ENCODE measurements at places on chromosomes 4 and X.
A peak's percentile ranks its signal among the peaks of the same experiment; 100 is the strongest.

DNA sequence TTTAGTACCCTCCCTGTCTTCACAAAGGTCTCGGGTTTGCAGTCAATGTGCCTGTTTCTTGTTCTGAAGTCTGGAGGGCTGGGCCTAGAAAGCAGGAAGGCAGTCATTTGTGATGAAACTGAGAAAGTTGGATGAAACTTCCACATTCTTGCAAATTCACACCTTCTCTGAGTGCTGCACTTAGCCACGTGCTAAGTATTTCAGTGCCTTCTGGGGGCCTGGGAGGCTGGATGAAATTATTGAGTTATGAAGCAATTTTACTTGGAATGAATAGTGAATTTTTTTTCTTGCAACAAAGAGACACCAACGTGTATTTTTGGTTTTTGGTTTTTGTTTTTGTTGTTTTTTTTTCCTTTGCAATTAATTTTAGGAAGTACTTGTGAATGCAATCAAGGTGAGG, 71.2 kb downstream of the MSX1 start:
- DNase-seq = no peak

DNA sequence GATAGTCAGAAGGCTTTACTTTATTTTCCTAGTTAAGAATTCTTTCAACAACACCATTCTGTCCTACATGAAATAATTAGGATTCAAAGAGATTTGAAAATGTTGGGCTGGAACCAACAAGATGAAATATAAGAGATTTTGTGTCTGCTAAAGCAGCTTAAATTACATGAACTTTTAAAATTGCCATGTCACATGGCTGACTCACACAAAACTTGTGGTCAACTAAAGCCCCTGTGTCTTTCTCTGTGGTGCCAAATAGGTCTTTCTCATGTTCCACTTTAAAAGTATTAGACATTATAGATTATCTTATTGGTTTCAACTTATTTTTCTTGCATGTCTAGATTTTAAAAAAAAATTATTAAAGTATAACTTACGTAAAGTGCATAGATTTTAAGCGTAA, 60.8 kb upstream of the FHL1 start:
- DNase-seq = no peak

DNA sequence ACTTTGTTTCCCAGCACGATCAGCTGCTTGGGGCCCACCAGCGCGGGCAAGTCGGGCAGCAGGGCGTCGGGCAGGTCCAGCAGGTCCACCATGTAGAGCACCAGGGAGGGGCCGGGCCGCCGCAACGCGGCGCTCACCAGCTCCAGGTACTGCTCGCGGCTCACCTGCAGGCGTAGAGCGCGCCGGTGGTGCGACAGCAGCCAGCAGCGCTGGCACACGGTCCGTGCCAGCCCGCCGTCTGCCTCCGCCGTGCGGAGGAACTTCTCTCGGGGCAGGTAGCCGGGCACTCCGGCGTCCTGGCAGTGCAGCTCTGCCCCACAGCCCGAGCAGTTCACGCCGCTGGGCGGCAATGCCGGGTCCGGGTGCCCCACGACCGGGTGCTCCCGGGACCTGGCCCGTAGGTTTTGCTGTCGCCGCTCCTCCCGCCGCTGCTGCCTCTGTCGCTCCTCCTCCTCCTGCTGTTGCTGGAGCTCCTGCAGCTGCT, 527 bp downstream of the NOA1 start:
- DNase-seq = peak; percentile 43

- DNase-seq = no peak
Observed at GRCh38 chrX:102697494-102697893, 14.8 kb upstream of the GPRASP2 start.

- no peak for DNase-seq
Observed at GRCh38 chr4:10417740-10418139, 39.5 kb downstream of the ZNF518B start.

GRCh38 chrX:5791721-5792120, 436.9 kb downstream of the NLGN4X start:
- no peak for DNase-seq

GRCh38 chr4:15912961-15913630, 25.4 kb downstream of the FGFBP1 start:
- DNase-seq = no peak

DNA sequence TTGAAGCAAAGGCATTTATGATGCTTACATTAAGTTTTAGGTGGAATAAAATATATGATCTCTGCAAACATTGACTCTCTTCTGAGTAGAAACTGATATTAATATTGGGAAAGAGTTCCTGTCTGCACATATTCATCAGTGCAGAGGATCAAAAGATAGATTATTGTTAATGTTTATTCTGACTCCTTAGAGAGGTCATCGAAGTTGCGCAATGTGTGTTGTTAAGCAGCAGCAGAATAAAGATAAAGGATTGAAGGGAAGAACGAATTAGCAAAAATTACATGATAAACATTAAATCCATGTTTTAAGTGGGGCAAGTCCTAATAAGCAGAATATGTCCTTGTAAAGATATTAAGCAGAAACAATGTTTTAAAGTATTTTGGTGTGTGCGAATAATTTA, 72.6 kb upstream of the MBNL3 start:
- DNase-seq = no peak

- DNase-seq = no peak
Observed at GRCh38 chrX:920234-920799, 289.7 kb downstream of the SHOX start.

- DNase-seq = no peak
Observed at GRCh38 chr4:127179256-127180087, 453.3 kb upstream of the INTU start.

GRCh38 chr4:145337391-145337790, 144.3 kb upstream of the SMAD1 start:
- DNase-seq = no peak

GRCh38 chr4:185833055-185833598, 21.1 kb upstream of the SORBS2 start:
- DNase-seq = no peak

- no peak for DNase-seq
Observed at GRCh38 chr4:146371812-146372211, 149.9 kb downstream of the SLC10A7 start.

DNA sequence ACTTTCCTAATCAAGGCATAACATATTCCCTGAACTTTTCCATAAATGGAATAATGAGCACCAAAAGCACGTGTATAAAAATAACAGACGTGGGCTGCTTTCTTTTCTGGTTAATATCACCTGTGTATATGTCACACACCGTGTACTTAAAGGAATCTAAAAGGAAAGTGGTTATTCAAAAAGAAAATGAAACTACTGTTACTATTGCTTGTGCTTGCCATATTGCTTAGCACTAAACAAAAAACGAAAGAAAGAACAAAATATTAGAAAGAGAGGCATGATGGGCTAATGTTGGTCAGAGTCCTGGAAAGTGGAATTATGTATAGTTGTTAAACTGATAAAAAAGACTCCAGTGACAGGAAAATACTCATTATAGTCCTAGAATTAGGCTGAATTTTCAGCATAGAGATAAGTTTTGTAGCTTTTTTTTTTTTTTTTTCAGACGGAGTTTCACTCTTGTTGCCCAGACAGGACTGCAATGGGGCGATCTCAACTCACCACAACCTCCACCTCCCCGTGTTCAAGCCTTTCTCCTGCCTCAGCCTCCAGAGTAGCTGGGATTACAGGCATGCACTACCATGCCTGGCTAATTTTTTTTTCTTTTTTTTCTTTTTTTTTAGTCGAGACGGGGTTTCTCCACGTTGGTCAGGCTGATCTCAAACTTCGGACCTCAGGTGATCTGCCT, 123.2 kb downstream of the PABPC4L start:
- no peak for DNase-seq

DNA sequence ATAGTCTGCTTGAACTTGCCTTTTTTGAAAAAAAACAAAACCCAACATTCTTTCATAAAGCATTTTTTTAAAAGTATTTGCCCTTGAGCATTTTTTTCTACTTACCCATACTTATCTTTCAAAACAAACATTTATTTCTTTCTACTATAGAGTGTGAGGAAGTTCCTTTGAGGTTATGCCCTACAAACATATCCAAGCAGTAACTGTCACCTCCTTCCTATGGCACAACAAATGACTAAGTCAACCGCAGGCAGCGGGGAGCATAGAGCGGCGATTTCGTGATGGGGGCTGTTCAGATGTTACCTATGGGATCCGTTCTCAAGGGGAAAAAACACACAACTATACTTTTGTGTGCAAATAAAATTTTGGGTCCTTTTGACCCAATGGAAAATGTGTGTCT, 19.4 kb downstream of the SPRY1 start:
- peak; percentile 19 for DNase-seq

GRCh38 chr4:73763877-73764276, 23.5 kb downstream of the CXCL8 start:
- no peak for DNase-seq

DNA sequence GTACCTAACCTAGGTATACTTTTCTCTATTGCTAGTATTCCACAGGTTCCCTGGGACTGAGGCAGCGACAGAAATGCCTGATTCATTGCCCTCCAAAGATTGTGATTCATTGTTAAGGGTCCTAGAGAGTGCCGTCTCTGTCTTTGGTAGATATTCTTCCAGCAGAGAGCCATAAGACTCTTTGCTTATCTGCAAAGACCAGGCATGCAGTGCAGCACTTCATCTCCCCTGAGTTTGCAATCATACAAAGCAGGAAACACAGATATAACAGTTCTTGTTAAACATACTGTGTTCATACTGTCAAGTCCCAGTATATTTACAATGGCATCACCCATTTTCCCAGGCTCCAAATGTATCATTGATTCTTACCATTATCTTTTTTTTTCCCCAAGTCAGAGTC, 47.7 kb downstream of the KLF8 start:
- no peak for DNase-seq

GRCh38 chr4:646460-646859, 21.1 kb downstream of the PDE6B start:
- DNase-seq = no peak

DNA sequence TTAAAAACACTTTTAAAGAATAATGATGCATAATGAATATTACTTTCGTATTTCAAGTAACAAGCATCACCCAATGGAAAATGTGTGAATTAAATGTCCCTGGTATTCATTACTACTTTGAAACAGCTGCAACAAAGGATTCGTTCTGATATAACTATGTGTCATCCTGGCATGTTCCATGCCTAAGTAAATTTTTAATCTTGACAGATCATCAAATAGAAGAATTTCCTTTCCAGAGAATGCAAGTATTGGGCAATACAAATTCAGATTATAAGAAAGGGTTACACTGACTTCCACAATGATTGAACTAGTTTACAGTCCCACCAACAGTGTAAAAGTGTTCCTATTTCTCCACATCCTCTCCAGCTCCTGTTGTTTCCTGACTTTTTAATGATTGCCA, 105.3 kb downstream of the SPCS3 start:
- DNase-seq = no peak

DNA sequence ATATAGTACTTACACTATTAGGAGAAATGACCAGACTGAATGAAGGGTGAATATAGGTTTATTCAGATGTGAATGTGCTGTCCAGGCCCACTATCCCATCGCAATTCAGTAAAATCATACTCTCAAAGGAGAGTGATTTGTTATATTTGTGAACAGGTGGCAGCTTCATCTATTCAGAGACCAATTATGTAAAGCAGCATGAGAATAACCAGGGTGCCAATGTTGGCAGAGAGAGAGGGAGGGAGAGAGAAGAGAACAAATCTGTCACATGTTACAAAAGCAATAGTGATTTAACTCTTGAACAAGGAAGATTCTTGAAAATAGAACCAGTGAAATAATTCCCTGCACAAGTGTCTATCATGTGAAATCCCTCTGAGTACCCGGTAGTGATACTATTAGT, 38.9 kb upstream of the TLL1 start:
- DNase-seq = no peak

GRCh38 chr4:76067652-76068286, 6.7 kb upstream of the ART3 start:
- peak; percentile 69 for DNase-seq

DNA sequence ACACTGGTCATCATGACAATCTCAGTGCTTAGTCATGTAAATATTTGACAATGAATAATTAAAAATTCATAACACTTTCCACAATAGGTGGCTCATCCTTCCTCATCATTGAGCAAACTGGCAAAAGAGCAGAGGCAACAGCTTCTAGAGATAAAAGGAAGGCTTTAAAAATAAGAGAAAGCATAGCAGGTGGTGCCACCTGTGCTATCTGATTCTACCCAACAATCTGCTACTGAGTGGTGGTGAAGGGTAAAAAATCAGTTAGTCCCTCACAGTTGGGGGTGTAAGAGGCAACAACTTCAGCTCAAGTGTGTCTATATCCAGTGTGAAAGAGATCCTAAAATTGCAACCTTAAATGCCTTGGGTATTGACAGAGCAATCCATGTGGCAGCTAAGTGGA, 280.1 kb upstream of the PPARGC1A start:
- DNase-seq = no peak

DNA sequence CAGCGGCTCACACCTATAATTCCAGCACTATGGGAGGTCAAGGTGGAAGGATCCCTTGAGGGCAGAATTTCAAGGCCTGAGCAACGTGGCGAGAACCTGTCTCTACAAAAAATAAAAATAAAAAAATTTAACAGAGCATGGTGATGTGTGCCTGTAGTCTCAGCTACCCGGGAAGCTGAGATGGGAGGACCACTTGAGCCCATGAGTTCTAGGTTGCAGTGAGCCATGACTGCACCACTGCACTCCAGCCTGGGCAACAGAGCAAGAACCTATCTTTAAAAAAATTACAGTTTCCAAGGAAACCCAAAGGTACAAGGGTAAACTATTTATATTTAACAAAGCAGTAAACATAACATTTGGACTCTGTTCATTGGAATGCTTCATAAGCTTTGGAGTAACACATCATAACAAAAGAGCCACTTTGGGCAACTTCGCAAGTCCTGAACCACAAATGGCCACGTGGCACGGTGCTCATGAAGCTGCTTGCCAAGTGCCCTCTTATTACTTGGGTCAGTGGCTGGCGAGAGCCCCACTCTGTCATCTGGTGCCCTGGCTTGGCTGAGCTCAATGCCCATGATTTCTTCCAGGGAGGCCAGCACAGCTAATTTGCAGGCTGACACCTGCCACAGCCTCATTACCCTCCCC, 165.6 kb downstream of the SH3KBP1 start:
- DNase-seq = no peak
